ENCODE measurements at places on chromosomes 16 and 17. TPM values are rescaled to one million over a fixed set of nuclear protein-coding genes. Genes with fewer than 3 reads are reported as not detected.

GRCh38 chr16:11108466-11108805, 147.6 kb downstream of the SOCS1 start:
- H3K4me3 ChIP-seq: no peak overlapping the region
- peaks cover 22% of the 10 kb centered on the region for H3K4me1 ChIP-seq
- DNase-seq: no peak
- no peaks in the 10 kb centered on the region for H3K27me3 ChIP-seq
- H3K36me3 ChIP-seq: no peaks in the 10 kb centered on the region

- peaks cover 15% of the 10 kb centered on the region for H3K4me1 ChIP-seq
- no peaks in the 10 kb centered on the region for H3K27me3 ChIP-seq
- no peak overlapping the region for H3K4me3 ChIP-seq
- H3K27ac ChIP-seq: peak overlapping the region; percentile 47
These were observed 7.7 kb upstream of the ZG16 start for GRCh38 chr16:29770250-29770929.

DNA sequence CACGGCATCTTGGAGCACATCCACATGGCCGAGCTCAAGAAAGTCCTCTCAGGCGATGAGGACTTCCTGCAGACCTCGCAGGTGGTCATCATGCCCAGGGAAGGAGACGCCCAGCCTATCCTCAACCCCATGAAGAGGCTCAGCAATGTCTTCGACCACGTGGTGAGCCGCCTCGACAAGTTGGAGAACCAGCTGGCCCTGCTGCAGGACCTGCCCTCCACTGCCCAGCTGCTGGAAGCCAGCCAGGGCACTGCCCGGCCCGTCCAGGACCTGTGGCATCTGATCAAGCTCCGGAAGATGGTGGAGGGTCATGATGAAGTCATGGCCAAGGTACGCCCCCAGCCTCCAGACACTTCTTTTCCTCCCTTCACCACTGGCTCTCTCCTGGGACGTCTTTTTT, 440 bp downstream of the C16orf96 start:
- no peaks in the 10 kb centered on the region for H3K27me3 ChIP-seq
- no peaks in the 10 kb centered on the region for H3K36me3 ChIP-seq
- H3K4me1 ChIP-seq: no peaks in the 10 kb centered on the region

DNA sequence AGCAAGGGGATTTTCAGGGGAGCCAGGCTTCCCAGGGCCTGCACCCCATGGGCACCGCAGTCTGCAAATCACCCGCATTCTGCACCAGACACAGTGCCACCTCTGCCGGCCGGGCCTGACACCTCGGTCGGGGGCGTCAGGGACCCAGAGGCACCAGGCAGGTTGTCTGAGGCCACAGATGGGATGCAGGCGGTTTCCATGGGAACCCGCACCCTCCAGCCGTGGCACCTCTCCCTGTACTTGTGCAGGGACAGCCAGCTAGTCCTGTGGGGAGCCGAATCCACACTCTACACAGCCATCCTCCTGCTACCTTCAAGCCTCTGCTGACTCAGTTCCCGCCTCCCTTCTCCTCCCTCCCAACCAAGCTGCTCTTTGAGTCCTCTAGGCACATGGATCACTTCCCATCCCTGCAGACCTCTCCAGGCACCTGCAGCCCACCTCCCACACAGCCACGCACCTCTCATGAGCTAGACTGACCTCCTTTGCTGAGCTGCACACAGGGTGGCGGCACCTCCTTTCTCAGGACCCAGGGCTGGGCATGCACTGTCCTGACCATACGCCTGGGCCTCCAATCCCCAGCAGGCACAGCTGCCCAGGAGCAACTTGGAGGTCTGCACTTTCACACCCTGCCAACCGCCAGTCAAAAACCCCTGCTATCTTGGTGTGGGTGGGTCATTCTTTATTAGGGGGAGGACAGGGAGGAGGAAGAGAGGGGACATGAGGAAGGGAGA, 119.5 kb downstream of the C16orf78 start:
- no peaks in the 10 kb centered on the region for H3K4me1 ChIP-seq
- peaks cover 18% of the 10 kb centered on the region for H3K27me3 ChIP-seq
- H3K36me3 ChIP-seq: peaks cover 4% of the 10 kb centered on the region
- no peak for DNase-seq
- H3K4me3 ChIP-seq: no peak overlapping the region

DNA sequence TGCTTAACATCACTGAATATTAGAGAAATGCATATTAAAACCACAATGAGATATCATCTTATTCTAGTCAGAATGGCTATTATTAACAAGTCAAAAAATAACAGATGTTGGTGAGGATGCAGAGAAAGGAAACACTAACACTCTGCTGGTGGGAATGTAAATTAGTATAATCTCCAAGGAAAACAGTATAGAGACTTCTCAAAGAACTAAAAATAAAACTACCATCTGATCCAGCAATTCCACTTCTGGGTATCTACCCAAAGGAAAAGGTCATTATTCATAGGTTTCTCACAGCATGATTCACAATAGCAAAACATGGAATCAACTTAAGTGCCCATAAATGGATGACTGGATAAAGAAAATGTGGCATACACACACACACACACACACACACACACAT, 166.4 kb downstream of the CEP112 start:
- H3K27ac ChIP-seq: no peak overlapping the region
- H3K4me1 ChIP-seq: no peaks in the 10 kb centered on the region
- no peak overlapping the region for H3K4me3 ChIP-seq
- H3K27me3 ChIP-seq: no peaks in the 10 kb centered on the region
- DNase-seq: no peak

DNA sequence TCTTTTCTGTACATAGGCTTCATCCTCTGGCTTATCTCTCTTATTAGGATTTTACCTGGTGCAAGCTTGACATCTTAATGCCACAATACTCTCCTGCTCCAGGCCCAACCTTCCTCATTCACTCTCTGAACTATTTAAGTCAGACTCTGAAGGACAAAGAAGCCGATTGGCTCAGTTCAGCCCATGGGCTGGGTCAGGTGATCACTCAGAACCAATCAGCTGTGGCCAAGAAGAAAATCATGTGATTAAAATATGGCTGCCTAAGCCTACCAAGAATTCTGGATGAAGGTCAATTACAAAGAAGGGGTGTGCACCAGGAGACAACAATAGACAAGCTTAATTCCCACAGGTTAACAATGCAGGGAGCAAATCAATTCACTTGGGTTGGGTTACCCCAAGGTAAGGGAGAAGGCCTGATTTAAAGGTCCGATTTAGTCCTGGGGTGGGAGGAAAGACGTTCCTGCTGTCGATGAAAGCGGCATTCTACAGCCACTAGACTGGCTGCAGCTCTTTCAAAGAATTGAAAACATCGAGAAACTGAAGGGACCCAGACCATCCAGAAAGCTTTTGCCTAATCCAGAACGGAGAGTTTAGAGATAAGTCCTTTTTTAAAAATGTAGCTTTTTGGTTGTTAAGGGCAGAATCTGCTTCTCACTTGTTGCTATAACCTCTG, 42.9 kb upstream of the NFAT5 start:
- no peak overlapping the region for H3K27ac ChIP-seq
- H3K4me3 ChIP-seq: no peak overlapping the region
- H3K4me1 ChIP-seq: peaks cover 9% of the 10 kb centered on the region
- no peak for DNase-seq
- H3K27me3 ChIP-seq: no peaks in the 10 kb centered on the region

DNA sequence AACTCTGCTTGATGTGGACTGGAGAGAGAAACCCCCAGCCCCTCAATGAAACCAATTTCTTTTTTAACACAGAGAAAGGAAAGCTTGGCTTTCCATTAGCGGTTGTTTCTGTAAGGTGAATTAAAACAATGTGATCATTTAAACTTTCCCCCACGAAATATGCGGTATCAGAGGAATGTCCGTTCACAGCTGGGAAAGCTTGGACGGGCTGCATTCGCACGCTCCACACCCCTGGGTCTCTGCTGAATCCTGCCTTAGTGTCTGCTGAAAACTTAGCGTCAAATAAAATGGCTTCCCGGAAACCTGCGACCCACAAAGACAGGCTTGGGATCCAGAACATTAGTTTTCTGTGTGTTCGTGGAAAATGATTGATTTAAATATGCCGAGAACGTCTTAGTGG, 71.7 kb downstream of the C16orf95 start:
- no peak overlapping the region for H3K27ac ChIP-seq
- peaks cover 5% of the 10 kb centered on the region for H3K4me1 ChIP-seq
- H3K36me3 ChIP-seq: no peaks in the 10 kb centered on the region
- no peak overlapping the region for H3K4me3 ChIP-seq

GRCh38 chr17:40316571-40317344, 7.8 kb downstream of the RARA start:
- H3K4me1 ChIP-seq: peaks cover 59% of the 10 kb centered on the region
- no peaks in the 10 kb centered on the region for H3K27me3 ChIP-seq
- no peak for DNase-seq
- H3K27ac ChIP-seq: peak overlapping the region; percentile 86

- H3K4me1 ChIP-seq: peaks cover 8% of the 10 kb centered on the region
- no peak for DNase-seq
- no peak overlapping the region for H3K4me3 ChIP-seq
- H3K36me3 ChIP-seq: peaks cover 3% of the 10 kb centered on the region
- H3K27ac ChIP-seq: peak overlapping the region; percentile 73
- peaks cover 12% of the 10 kb centered on the region for H3K27me3 ChIP-seq
These were observed 13.6 kb upstream of the STH start for GRCh38 chr17:45985447-45985846.

- no peaks in the 10 kb centered on the region for H3K36me3 ChIP-seq
- no peaks in the 10 kb centered on the region for H3K4me1 ChIP-seq
- no peaks in the 10 kb centered on the region for H3K27me3 ChIP-seq
- no peak for DNase-seq
- H3K4me3 ChIP-seq: no peak overlapping the region
These were observed 14.3 kb upstream of the ATF7IP2 start for GRCh38 chr16:10371592-10371991.

- no peaks in the 10 kb centered on the region for H3K27me3 ChIP-seq
- no peak for DNase-seq
- H3K36me3 ChIP-seq: no peaks in the 10 kb centered on the region
These were observed 1.4 kb upstream of the ABR start for GRCh38 chr17:1180958-1181752.

GRCh38 chr17:65634533-65634932, 73.1 kb upstream of the AXIN2 start:
- peaks cover 5% of the 10 kb centered on the region for H3K27me3 ChIP-seq
- no peak overlapping the region for H3K27ac ChIP-seq
- DNase-seq: no peak
- peaks cover 5% of the 10 kb centered on the region for H3K4me1 ChIP-seq
- no peaks in the 10 kb centered on the region for H3K36me3 ChIP-seq

DNA sequence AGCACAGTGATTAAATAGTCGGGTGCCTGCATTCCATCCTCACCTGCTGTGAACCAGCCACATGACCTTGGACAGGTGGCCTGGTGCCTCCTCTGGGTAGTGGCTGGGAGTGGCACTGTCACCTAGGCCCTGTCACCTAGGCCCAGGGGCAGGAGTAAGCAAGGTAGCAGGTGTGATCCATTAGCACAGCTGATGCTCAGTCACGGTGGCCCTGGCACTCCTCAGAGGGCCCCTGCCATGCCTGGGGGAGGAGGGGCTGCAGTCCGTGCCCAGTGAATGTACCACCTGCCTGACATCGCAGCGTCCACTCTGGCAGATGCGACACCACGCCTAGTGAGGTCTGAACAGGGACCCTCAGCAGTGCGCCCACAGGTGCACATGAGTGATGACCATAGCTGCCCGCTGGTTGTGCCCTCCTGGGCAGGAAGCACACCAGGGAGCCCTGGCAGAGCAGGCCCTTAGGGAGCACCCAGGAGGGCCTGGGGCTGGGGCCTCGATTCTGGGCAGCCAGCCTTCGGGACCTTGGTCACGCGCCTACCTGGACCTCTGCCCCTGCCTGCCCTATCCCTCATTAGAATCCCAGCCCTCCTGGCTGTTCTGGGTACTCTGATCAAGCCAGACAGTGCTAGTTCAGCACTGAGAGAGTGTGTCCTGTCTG, 33.1 kb upstream of the CRISPLD2 start:
- no peak for DNase-seq
- peaks cover 20% of the 10 kb centered on the region for H3K4me1 ChIP-seq
- H3K27me3 ChIP-seq: no peaks in the 10 kb centered on the region

DNA sequence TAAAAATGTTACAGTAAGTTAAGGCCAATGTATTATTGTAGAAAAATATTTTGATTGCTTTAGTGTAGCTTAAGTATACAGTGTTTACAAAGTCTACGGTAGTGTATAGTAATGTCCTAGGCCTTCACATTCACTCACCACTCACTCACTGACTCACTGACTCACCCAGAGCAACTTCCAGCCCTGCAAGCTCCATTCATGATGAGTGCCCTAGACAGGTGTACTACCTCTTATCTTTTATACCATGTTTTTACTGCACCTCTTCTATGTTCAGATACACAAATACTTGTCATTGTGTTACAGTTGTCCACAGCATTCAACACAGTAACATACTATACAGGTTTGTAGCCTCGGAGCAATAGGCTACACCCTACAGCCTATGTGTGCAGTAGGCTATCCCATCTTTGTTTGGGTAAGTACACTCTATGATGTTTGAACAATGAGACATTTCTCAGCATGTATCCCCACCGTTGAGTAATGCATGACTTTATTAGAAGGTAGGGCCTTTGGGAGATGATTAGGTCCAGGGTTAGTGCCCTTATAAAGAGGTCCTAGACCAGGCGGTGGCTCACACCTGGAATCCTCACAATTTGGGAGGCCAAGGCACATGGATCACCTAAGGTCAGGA, 117.8 kb downstream of the SLC39A11 start:
- no peak for DNase-seq
- no peaks in the 10 kb centered on the region for H3K27me3 ChIP-seq
- H3K4me3 ChIP-seq: no peak overlapping the region

DNA sequence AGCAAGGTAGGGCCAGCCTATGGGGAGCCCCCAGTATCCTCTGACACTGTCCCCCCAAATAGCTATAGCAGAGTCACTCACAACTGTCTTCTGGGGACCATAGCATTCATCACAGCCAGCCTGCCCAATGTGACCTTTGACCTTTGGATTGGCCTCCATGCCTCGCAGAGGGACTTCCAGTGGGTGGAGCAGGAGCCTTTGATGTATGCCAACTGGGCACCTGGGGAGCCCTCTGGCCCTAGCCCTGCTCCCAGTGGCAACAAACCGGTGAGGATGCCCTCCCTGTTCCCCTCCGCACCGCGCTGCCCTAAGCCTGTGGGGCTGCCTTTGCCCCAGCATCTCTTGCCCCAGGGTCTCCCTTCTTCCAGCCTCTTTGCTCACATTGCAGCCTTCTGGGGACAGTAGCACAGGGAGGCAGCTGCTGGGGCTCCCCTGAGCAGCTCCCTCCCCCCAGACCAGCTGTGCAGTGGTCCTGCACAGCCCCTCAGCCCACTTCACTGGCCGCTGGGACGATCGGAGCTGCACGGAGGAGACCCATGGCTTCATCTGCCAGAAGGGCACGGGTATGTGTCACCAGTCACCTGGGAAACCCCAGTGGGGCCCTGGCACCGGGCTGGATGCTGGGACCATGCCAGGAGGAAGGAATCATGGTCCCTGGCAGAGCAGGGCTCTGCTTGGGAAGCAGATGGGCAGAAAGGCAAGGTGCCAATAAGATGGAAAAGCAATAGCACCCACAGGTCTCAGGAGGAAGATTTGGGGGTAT, 61.1 kb downstream of the MRC2 start:
- no peak overlapping the region for H3K27ac ChIP-seq
- no peaks in the 10 kb centered on the region for H3K27me3 ChIP-seq
- H3K4me3 ChIP-seq: no peak overlapping the region
- DNase-seq: no peak

Gene SCGB1C2
- total RNA-seq: not detected

Gene SLC47A1
- not detected for total RNA-seq

Gene CYGB
- total RNA-seq: not detected

Gene KCNH6
- total RNA-seq: not detected

Gene C1QTNF1
- not detected for total RNA-seq

Gene WNK4
- not detected for total RNA-seq

Gene MEOX1
- total RNA-seq: 5.5 TPM

Data from T-helper 17 cell (primary cell).